CD4-positive, alpha-beta T cell treated with Interferon alpha-2 for 1 hour (primary cell): ENCODE measurements at places on chromosomes 2 and 18.
A peak's percentile ranks its signal among the peaks of the same experiment; 100 is the strongest.

GRCh38 chr18:68176901-68177300 lies 538.0 kb downstream of the TMX3 start:
- no peak for DNase-seq

- DNase-seq = no peak
These were observed 140.9 kb downstream of the TWIST2 start for GRCh38 chr2:238988752-238989151.

DNA sequence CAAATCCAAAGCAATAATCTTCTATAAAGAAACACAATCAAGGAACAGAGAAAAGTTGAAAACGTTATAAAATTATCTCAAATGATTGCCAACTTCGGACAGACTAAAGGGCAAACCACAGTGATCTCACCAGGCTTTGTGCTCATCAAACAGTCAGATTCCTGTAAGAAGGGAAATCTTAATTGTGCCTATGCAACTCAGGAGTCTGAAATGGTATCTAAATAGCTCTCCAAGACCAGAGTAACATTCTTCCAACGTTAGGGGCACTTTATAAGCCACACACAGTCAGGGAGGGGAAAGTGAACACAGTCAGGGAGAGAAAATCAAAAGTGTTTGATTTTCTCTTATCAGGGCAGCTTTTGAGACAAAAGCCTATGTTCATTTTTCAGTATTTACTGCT lies 29.4 kb downstream of the PLEKHM3 start:
- DNase-seq = no peak

DNA sequence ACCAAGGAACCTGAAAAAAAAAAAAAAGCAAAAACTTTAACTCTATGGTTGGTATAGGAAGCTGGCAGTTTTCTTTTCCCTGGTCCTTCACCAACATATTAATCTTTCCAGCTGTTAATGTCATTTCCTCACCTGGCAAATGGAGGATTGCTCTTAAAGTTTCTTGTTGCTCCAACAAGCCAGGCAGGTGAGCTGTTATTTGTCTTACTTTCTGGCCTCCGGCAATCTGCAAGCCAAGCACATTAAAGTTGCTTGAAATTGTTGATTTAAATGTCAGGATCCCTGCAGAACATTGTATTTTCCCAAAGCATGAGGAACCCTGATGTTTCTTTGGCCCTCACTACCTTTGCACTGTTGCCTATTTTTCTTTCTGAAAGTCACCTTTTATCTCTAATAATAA lies 664.9 kb downstream of the METTL4 start:
- no peak for DNase-seq

GRCh38 chr2:20433946-20434553 lies 12.8 kb upstream of the RHOB start:
- DNase-seq = no peak

DNA sequence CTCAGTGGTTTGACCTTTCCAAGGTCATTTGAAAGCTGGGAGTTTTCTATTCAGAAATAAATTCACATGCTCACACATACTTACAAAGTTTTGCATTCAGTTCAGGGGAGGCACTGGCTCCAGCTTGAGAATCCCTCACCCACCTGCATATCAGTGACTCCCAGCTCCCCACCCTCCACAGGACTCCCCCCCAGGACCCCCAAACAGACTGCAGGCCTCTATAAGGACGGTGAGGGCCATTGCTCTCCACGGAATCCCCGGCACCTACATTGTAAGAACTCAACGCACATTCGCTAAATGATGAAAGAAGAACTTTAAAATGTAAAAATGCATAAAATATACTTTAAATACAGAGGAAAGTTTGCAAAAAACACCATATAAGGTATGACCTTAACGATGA lies 97.2 kb upstream of the TEX51 start:
- no peak for DNase-seq

- DNase-seq = peak; percentile 32
These were observed 63.8 kb downstream of the HAUS1 start for GRCh38 chr18:46167971-46168370.

DNA sequence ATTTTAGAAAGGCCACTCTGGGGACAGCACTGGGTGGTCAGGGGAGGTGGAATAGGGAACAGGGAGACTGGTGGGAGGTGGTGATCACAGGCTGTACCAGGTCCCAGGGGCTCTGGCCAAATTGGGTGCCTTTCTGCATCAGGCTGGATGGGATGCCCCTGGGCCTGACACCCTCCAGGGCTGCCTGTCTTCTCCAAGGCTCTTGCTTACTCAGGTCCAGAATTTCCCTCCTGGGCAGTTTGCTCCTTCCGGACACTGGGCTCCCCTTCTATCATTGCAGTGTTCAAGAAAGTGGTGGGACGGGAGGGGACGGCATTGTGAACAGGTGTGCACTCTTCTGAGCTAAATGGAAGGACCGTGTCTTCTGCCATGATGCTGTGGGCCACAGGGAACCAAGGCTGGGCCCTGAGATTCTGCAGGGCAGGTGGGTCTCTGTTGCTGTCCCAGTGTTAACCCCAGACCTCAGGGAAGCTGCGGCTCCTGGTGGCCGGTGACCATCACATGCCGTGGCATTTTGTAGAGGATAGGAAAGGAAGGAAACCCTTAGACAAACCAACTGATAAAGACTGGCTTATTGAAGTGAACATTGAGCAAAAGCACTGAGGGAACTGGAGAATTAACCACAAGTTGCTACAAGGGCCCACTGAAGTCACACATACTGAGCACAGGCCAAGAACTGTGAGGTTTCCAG lies 93.7 kb upstream of the HS6ST1 start:
- DNase-seq = no peak

- no peak for DNase-seq
These were observed 2.1 kb downstream of the STK39 start for GRCh38 chr2:168245074-168245825.

- no peak for DNase-seq
These were observed 19.5 kb downstream of the ANKRD30B start for GRCh38 chr18:14767474-14767873.

DNA sequence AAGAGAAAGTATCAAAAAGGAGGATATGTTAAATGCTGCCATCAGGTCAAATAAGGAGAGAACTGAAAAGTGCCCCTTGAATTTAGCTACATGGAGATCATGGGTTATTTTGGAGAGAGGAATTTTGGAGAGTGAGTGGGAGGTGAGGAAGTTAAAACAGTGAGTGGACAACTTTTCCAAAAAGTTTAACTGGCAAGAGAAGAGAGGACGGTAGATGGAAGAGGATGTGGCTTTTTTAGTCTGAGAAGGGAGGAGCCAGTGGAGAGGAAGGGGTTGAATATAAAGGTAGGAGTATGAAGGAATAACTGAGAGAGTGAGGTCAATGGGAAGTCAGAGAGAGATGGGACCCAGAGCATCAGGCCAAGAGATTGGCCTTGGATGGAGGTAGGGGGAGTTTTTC lies 62.5 kb upstream of the NFE2L2 start:
- no peak for DNase-seq

- peak; percentile 18 for DNase-seq
These were observed 9.3 kb downstream of the HADHA start for GRCh38 chr2:26235089-26235488.

DNA sequence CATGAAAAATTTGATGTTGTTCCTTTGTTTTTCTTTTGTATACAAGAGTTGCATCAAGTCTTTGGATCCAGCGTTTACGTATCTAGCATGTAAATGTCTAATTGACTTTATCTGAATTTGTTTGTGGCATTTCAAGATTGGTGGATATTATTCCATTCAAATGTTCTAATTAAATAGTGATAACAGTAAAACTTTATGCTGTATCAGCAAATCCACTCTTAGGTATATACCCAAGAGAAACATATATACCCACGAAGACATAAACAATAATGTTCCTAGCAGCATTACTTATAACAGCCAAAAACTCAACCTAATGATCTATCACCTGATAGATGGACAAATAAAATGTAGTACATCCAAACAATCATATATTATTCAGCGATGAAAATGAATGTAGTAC lies 579.4 kb upstream of the LRATD1 start:
- no peak for DNase-seq

- DNase-seq = no peak
These were observed 22.2 kb upstream of the YES1 start for GRCh38 chr18:834082-834720.

DNA sequence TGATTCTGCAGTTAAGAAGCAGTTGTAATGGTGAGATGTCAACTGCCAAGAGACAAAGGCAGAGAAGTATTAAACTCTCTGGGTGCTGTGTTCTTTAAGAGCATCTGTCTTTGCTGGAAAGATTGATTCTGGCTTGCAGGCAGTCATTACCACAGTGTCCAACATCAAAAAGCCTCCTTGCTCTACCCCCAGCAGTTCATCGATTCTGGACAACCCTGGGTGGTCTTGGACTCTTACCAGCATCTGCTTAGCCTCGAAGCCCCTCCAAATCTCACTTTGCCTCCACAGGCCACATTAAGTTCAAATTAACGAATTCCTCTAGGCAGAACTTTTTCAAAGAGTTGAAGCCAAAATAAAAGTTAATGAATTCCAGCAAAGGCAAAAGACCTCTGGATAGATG lies 1061.4 kb downstream of the TSN start:
- no peak for DNase-seq

DNA sequence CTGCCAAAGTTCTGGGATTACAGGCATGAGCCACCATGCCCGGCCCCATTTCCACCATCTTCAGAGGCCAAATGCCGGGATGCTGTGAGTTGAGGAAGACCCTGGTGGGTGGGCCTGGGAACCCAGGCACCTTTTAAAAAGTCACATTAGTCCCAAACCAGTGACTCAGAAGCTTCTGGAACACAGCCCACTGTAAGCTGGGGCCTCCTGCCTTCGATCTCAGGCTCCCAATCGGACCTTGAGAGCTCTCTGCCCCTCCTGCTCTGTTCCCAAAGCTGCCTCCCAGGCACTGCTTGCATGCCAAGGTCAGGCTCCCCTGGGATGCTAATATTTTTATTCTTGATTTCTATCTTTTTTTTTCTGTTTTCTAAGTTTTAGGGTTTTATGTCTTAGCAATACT lies 4.2 kb downstream of the ADCY3 start:
- DNase-seq = no peak

- DNase-seq = no peak
These were observed 112.1 kb upstream of the SERPINE2 start for GRCh38 chr2:224151161-224151560.

- no peak for DNase-seq
These were observed 55.2 kb upstream of the COBLL1 start for GRCh38 chr2:164896634-164897355.

DNA sequence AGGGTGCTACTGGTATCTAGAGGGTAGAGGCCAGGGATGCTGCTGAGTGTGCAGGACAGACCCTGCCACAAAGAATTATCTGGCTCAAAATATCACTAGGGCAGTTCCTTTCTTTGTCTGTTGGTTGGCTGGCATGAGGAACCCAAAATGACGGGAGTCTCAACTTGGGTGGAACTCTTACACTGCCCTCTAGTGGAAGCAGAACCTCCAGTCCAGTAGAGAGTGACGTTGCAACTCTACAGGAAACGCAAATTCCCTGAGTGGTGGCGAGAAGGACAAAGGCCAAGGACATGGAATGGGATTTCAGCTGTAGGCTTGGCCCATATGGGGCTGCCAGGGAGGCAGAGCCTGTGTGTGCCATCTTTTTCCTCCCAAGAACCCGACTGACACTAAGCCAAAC lies 47.1 kb downstream of the COPS8 start:
- DNase-seq = no peak
